Activated naive CD4-positive, alpha-beta T cell (primary cell): ENCODE measurements at places on chromosomes 12 and 14.

GRCh38 chr12:2649201-2650030, 145.4 kb upstream of the FKBP4 start:
- DNase-seq, result no peak

- no peak for DNase-seq
Measured at GRCh38 chr12:112349431-112349830, 32.8 kb downstream of the HECTD4 start.

GRCh38 chr12:27964123-27964522, 8.4 kb downstream of the PTHLH start:
- no peak for DNase-seq

DNA sequence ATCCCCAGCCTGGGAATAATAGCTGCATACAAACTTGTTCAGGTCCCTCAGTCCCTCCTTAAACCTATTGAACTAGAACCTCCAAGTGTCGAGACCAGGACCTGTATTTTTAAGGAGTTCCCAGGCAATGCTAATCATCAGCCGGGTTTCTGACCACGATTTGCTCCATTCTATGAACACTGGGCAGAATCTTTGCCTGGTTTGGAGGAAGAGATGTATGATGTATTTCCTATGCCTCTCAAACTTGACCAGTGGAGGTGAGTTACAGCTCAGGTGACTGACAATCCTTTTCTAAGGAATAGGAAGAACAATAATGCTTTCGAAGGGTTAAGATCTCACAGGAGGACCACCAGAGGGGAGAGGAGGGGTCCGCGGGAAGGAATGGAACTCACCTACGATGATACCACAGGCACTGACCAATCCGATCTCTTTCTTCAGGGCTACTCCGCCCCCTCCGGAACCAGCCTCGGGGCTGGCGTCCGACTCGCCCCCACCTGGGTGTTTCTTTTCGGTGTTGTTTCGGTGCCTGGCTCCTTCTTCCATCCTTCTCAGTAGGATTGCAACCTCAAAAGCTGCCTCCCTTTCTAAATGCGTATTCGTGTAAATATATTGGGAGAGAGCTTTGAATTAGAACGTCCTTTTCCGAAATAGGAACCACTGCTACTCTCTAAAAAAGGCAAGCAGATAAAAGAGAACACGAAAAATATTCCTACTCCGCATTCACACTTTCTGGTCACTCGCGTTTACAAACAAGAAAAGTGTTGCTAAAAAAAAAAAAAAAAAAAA, 895 bp downstream of the SLC7A8 start:
- DNase-seq, result no peak

- DNase-seq, result no peak
Measured at GRCh38 chr12:116662612-116663144, 75.2 kb downstream of the SPRING1 start.

DNA sequence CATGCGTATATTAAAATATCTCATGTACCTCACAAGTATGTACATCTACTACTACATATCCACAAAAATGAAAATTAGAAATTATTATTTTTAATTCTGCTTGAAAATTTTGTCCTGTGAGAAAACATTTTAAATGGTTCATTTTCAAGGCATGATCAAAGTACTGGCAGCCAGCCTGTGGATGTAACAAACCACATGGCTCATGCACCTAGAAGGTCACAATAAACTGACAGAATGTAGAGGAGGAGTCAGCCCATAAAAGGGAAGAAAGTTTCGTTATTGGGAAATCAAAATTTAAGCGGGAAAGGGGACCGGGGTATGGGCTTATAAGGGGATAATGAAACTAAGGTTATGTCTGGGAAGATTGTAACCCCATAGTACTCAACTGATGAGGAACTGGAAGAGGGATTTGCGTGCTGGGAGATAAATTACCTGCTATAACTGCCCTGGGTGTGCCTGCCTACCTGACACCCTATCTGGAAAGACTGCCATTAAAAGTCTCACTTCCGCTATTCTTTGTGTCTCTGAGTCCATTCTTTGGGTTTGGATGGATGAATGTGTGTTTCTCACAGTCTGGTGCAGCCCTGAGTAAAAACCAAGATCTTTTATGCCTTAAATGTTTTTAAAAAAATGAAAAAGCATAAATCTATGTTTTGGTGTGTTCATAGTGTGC, 62.2 kb upstream of the PCED1B start:
- DNase-seq, result no peak

- DNase-seq, result no peak
Measured at GRCh38 chr12:12153596-12153995, 82.9 kb downstream of the BCL2L14 start.

GRCh38 chr12:104533134-104533533, 76.4 kb downstream of the CHST11 start:
- no peak for DNase-seq

DNA sequence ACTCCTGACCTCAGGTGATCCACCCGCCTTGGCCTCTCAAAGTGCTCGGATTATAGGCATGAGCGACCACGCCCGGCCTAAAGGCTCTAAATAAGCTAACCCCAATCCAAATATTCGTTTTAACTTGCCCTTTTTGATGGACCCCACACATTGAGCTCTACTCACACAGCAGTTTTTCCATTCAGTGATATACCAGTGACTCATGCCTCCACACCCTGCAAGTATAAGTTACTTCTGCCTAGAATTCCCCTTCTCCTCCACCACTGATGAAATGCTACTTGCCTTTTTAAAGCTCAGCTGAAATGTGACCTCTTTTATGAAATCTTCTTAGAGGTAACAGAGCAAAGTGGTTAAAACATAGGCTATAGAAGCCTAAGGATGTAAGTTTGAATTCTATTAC, 68.8 kb downstream of the EXOC5 start:
- DNase-seq, result no peak

- DNase-seq, result no peak
Measured at GRCh38 chr14:65824285-65824977, 411.9 kb downstream of the FUT8 start.

DNA sequence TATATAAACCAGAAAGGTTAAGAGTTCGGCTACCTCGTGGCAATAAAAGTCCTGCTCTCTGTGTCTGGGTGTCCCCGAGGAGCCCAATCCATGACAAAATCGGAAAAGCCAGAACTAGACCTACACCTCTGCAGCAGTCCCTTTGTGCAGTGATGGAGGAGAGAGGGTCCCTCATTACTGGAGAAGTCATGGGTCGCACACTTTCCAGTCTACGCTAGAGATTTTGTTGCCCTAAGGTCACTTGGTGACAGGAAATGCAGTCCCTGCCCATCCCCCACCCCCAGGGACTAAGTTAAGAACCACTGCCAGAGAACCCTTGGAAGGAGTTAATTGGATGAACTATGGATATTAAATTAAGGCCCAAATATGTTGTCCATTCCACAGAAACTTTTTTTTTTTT, 104.4 kb upstream of the ATF7IP start:
- no peak for DNase-seq

- DNase-seq, result no peak
Measured at GRCh38 chr14:100416921-100417860, 94.1 kb downstream of the SLC25A47 start.

DNA sequence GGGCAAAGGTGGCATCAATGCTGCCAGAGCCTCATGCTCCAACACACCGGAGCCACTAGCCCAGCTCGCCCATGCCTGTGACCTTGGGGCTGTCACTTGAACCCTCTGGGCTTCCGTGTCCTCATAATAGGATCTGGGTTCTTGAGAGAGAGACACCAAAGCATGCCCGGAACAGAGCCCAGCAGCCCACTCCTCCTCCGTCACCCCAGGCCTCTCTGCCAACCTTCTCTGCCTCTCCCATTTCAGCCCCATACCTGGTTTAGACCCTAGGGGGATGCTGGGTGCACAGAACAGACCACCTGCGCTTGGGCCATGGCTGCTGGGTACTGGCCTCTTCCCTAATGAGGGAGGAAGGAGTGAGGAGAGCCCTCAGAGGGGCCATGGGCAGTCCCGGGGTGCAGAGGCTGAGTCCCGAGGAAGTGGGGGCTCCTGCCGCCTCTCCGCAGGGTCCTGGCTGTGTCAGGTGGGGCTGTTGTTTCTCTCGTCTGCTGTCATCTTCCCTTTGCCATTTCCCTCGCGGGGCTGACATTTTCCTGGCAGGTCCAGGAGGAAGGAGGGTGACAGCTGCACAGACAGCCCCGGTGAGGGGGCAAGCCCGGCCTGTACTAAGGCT, 172.4 kb upstream of the RTL1 start:
- DNase-seq, result no peak

GRCh38 chr12:73798523-73798922, 739.1 kb upstream of the ATXN7L3B start:
- DNase-seq, result no peak

GRCh38 chr12:89051065-89051677, 301.1 kb downstream of the DUSP6 start:
- DNase-seq, result no peak

DNA sequence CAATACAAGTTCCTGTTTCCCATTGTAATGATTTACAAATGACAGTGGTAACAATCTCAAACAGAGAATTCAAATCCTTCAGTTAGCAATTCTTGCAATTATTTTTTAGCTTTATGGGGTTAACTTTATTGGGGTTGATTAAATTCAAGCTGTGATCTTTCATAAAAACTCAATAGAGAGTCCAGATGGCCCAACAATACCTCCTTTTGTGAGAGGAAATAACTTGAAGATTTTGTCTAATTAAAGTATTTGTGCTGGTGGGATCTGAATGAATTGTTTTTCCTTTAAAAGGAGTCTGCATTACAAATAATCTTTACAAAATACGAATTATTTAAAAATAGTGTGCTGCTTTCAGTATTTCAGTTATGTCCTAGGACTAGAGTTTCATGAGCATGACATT, 4.4 kb upstream of the ARHGAP5 start:
- no peak for DNase-seq

GRCh38 chr12:22083167-22083566, 37.1 kb downstream of the CMAS start:
- DNase-seq, result no peak

GRCh38 chr12:2834581-2835491, at the start of gene NRIP2:
Gene NRIP2, minus strand, starts transcription at chr12:2835035. Its CDS starts 52 bp downstream, at chr12:2834983.
- DNase-seq, result no peak

- no peak for DNase-seq
Measured at GRCh38 chr12:62865937-62866336, 69.0 kb downstream of the PPM1H start.

- no peak for DNase-seq
Measured at GRCh38 chr12:19757317-19757877, 318.1 kb downstream of the AEBP2 start.
